Stomach (tissue), 19 donors: ENCODE measurements at places on chromosomes 16 and 17. TPM values are rescaled to one million over a fixed set of nuclear protein-coding genes. Genes with fewer than 3 reads are reported as not detected.
A peak's percentile ranks its signal among the peaks of the same experiment; 100 is the strongest.

The TPPP3 gene
- 127 TPM for total RNA-seq

The CRISPLD2 gene
- 127 TPM for total RNA-seq

The SAMD14 gene
- not detected for total RNA-seq

GRCh38 chr17:43907998-43908721 is 824 bp upstream of the MPP2 start:
- H3K27me3 ChIP-seq, result no peaks in the 10 kb centered on the region
- peak overlapping the region; percentile 88 for H3K27ac ChIP-seq
- peaks cover 33% of the 10 kb centered on the region for H3K4me1 ChIP-seq
- peak overlapping the region; percentile 77 for H3K4me3 ChIP-seq

- no peaks in the 10 kb centered on the region for H3K36me3 ChIP-seq
- no peak overlapping the region for H3K4me3 ChIP-seq
- no peaks in the 10 kb centered on the region for H3K27me3 ChIP-seq
- H3K27ac ChIP-seq, result no peak overlapping the region
- peaks cover 25% of the 10 kb centered on the region for H3K4me1 ChIP-seq
Measured at GRCh38 chr17:61157246-61157886, 242.3 kb upstream of the TBX2 start.

DNA sequence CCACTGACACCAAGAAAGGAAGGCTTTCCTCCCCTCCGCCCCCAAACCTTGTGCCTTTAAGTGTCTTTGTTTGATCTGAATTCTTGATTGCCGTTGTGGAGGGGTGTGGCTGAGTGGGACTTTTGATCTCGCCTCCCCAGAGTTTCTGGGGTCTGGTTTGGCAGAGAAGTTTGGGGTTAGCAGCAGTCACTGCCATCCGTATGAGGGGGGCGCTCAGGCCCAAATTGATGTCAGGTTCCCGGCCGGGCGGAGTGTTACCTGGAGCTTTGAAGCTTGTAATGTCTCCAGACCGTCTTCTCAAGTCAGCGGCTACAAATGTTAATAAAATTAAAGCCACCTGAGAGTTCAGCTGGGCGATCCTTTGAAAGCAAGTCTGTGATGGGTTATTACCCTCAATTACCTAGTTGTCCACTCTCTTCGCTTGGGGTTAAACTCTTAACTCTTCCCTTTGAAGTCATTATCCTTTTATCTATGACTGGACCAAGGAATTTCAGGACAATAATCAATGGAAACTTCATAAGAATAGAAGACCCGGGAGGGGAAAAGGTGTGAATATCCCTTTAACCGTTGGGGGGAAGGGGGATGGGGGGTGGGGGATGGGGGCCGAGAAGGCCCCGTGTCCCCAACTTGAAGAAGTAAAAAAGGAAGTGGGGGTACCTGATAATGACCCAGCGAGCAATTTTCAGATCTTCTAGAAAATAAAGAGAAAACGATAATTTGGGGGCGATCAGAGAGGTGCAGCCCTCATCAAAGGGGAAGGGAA is 31.8 kb upstream of the AXIN2 start:
- H3K27ac ChIP-seq, result no peak overlapping the region
- no peaks in the 10 kb centered on the region for H3K36me3 ChIP-seq
- H3K4me3 ChIP-seq, result no peak overlapping the region
- H3K4me1 ChIP-seq, result peaks cover 25% of the 10 kb centered on the region
- H3K27me3 ChIP-seq, result no peaks in the 10 kb centered on the region

DNA sequence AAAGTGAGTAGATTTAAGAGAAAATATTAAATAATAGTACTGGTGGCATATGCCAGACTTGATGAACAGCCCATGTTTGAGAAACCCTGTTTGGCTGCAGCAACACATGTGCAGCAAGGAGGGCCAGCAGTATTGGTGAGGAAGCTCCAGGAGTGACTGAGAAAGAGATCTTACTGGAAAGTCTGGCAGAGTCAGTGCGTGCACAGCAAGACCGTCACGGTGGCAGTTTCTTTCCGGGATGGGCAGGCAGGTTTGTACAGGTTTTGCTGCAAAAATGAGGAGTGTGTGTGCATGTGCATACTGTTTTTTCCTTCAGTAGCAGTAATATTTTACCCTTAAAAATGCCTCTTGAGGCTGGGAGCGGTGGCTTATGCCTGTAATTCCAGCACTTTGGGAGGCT is 41.4 kb downstream of the KSR1 start:
- no peaks in the 10 kb centered on the region for H3K27me3 ChIP-seq
- H3K27ac ChIP-seq, result no peak overlapping the region
- H3K4me1 ChIP-seq, result peaks cover 34% of the 10 kb centered on the region
- H3K36me3 ChIP-seq, result no peaks in the 10 kb centered on the region
- no peak overlapping the region for H3K4me3 ChIP-seq
- no peak for DNase-seq

- no peaks in the 10 kb centered on the region for H3K4me1 ChIP-seq
- H3K27me3 ChIP-seq, result peaks cover 7% of the 10 kb centered on the region
- H3K4me3 ChIP-seq, result no peak overlapping the region
- DNase-seq, result no peak
- no peak overlapping the region for H3K27ac ChIP-seq
Measured at GRCh38 chr16:85881436-85881835, 17.5 kb upstream of the IRF8 start.

DNA sequence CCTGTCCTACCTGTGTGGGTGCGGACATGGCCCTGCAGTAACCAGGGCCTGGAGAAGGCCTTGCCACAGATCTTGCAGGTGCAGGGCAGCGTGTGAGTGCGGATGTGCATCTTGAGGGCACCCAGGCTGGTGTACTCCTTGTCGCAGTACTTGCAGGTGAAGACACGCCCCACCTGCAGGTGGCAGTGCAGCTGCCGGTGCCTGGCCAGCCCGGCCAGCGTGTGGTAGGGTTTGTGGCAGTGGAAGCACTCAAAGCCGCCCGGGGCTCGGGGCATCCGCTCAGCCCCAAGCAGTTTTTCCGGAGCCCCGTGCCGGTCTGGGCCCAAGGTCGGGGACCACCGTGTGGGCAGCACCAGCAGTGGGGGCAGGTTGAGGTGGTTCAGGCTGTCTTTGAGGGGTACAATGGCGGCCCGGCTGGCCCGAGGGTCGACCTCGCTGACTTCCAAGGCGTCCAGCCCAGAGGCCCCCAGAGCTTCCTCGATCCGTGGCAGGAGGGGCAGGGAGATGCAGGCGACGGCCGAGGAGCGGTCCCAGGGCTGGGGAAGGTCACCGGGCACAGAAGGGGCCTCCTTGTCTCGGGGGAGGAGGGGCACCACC is 5.1 kb downstream of the SNAI3 start:
- no peak overlapping the region for H3K4me3 ChIP-seq
- H3K27me3 ChIP-seq, result peaks cover 28% of the 10 kb centered on the region
- DNase-seq, result peak; percentile 75
- H3K36me3 ChIP-seq, result no peaks in the 10 kb centered on the region
- peaks cover 14% of the 10 kb centered on the region for H3K4me1 ChIP-seq
- peak overlapping the region; percentile 63 for H3K27ac ChIP-seq

- no peak overlapping the region for H3K4me3 ChIP-seq
- no peaks in the 10 kb centered on the region for H3K36me3 ChIP-seq
- peaks cover 28% of the 10 kb centered on the region for H3K27me3 ChIP-seq
- no peak overlapping the region for H3K27ac ChIP-seq
- no peak for DNase-seq
Measured at GRCh38 chr17:34156741-34157589, 98.1 kb upstream of the CCL2 start.

GRCh38 chr17:39899215-39899614 is 19.2 kb downstream of the GSDMB start:
- H3K27me3 ChIP-seq, result peaks cover 3% of the 10 kb centered on the region
- DNase-seq, result no peak
- no peak overlapping the region for H3K27ac ChIP-seq
- no peak overlapping the region for H3K4me3 ChIP-seq
- H3K36me3 ChIP-seq, result no peaks in the 10 kb centered on the region

DNA sequence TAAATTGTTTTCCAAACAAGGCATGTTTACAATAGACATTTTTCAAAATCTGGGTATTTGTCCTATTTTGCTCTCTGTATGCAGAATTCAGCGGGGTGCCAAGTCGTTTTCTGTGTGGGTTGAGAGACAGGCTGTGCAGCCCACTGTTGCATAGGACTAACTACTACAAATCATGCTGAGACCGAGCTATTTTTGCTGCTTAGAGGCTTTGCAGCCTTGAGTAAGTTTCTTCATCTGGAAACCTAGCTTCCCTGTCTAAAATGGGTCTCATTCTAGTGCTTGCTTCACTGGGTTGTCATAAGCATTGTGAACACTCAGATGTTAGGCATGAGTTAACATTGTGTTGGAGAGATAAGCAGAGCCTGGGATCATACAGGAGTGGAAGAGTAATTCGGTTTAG is 1.3 kb downstream of the PRPSAP2 start:
- peak overlapping the region; percentile 99 for H3K4me3 ChIP-seq
- H3K27me3 ChIP-seq, result no peaks in the 10 kb centered on the region
- peaks cover 59% of the 10 kb centered on the region for H3K4me1 ChIP-seq
- DNase-seq, result peak; percentile 38
- H3K27ac ChIP-seq, result peak overlapping the region; percentile 99

GRCh38 chr16:58999762-59000161 is 265.6 kb upstream of the GOT2 start:
- no peaks in the 10 kb centered on the region for H3K27me3 ChIP-seq
- no peak for DNase-seq
- H3K4me3 ChIP-seq, result no peak overlapping the region
- H3K27ac ChIP-seq, result no peak overlapping the region
- H3K36me3 ChIP-seq, result no peaks in the 10 kb centered on the region

DNA sequence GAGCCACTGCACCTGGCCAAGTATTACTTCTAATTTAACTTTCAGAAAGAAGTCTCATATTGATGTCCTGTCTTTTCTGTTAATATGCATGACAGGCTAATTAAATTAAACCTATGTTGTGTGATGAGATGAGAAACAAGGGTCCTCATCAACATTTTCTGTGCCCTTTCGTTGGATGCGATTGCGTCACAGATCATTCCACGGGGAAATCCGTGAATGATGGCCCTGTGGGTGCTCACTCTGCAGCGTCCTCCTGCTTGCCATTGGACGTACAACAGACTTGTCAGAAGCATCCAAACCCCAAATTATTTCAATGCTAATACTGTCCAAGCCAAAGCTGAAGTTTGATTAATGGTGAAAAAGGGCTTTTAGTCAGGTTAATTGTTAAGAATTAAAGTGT is 197.0 kb downstream of the MRTFB start:
- H3K27ac ChIP-seq, result no peak overlapping the region
- no peak overlapping the region for H3K4me3 ChIP-seq
- DNase-seq, result no peak

DNA sequence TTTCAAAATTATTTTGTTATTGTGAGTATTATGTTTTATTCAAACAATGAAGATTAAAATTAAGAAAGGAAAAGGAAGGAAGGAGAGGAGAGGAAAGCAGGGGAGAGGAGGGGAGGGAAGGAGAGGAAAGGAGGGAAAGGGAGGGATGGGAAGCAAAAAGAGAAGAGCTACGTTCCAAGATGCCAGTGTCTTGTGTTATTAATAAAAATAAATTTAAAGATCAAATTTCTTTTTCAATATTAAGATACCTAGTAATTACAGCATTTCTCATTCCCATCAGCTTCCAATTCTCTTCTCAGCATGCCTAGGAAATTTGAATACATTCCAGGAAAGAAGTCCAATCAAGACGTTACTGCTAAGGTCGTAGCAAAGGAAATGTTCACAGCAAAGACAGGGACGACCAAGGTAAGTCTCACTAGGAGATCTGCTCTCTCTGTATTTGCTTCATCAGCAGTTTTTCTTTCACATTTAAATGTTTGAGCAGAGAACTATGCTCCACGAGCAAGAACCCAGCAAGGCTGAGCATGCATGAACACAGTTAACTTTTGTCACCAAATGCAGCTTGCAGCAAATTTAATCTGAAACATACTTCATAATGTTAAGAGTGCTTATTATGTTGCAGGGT is 63.3 kb upstream of the HLF start:
- H3K36me3 ChIP-seq, result no peaks in the 10 kb centered on the region
- no peak overlapping the region for H3K4me3 ChIP-seq
- no peak overlapping the region for H3K27ac ChIP-seq
- H3K27me3 ChIP-seq, result no peaks in the 10 kb centered on the region
- no peaks in the 10 kb centered on the region for H3K4me1 ChIP-seq
- no peak for DNase-seq

DNA sequence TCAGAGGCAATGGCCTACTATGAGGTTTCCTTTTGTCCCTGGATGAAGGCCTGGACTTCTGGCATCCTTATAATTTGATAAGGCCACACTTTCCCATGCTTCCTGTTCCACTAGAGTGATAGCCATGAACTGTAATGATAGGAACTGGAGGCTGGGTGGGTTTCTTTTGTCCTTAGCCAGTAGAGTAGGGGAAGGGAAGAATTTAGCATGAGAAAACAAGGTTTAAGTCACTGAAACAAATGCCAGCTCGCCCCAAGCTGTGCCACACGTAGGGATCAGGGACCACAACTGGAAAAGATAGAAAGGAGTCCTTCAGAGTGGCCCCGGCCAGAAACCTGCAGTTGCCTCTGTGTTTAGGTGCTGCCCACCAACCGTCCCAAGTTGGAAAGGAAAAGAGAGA is 80.9 kb upstream of the C17orf78 start:
- H3K4me1 ChIP-seq, result peaks cover 50% of the 10 kb centered on the region
- no peak for DNase-seq
- no peak overlapping the region for H3K27ac ChIP-seq
- H3K4me3 ChIP-seq, result no peak overlapping the region
- no peaks in the 10 kb centered on the region for H3K36me3 ChIP-seq
